Substantia nigra (tissue), 51 donors: ENCODE measurements at places on chromosomes 1 and 21.
A peak's percentile ranks its signal among the peaks of the same experiment; 100 is the strongest.

GRCh38 chr21:34037009-34037795 lies 36.2 kb upstream of the MRPS6 start:
- no peak for DNase-seq

DNA sequence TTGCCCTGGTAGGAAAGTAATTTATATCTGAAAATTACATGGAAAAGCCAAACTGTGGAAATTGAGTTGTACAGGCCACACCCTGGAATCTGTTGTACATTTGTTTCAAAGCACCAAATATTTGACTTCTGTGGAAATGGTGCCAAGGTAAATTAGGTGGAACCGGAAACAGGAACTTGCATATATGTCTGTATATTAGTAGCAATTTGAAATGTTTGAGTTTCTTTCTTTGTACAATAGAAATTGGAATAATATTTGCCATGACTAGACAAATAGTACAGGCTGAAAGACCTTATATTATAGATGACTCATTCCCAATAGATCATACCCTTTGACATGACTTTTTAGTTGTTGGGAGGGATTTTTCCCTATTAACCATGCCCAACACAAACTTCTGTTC lies 10.5 kb upstream of the TAF1A start:
- DNase-seq = no peak

GRCh38 chr1:167294528-167294927 lies 73.8 kb downstream of the POU2F1 start:
- DNase-seq = no peak

GRCh38 chr1:207863893-207864535 lies 46.9 kb downstream of the CD34 start:
- no peak for DNase-seq

DNA sequence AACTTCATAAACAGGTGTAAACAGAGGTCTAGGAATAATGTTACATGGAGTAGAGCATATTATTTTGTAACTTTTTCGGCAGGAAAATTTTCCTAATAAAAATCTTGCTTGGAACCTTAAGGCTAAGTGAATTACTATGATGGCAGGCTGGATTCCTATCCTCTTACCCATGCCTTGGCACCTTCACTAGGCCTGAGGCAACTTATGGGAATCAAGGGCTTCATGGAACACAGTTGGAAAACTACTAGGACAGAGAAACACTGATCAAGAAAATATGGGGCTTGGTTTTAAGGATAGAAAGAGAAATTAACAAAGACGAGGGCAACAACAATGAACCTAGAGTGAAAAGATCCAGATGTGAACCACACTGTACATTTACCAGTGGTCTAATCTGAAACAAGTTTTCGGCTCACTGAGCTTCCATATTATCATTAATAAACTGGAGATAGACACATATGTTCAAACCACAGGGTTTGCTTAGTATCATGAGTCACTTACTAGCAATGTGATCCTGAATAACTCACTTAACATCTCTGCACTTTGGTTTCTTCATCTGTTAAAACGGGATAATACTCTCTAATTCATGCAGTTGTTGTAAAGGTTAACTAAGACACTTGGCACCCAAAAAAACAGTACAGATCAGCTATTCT lies 68.5 kb downstream of the GPATCH2 start:
- DNase-seq = no peak

- DNase-seq = no peak
These were observed 55.0 kb downstream of the ADARB1 start for GRCh38 chr21:45129189-45129923.

- DNase-seq = no peak
These were observed 20.0 kb upstream of the SYT6 start for GRCh38 chr1:114173680-114174079.

- no peak for DNase-seq
These were observed 135.5 kb downstream of the RERE start for GRCh38 chr1:8681911-8682310.

DNA sequence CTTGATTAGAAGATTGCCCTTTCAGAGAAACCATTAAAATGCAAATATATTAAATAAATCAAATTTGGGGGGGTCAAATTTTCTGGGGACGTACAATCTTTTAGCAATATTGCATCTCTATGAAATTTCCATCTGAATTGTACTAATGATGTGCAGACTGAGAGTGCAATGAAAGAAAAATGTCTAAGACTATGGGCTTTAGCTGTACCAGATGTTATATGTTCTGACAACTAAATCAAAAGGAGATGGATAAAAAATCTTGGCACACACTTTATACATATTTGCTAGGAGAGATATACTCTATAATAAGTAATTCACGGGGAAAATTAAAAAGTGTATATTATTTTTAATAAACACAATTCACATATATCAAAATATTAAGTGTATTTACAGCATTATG lies 13.0 kb upstream of the PLPPR5 start:
- no peak for DNase-seq

- no peak for DNase-seq
These were observed 91.6 kb downstream of the GALNT2 start for GRCh38 chr1:230158415-230159291.

- peak; percentile 7 for DNase-seq
These were observed 8.6 kb downstream of the ST6GALNAC3 start for GRCh38 chr1:76083189-76083588.

- DNase-seq = no peak
These were observed 140.2 kb upstream of the HOOK1 start for GRCh38 chr1:59674595-59674994.

GRCh38 chr1:203638950-203639349 lies 12.3 kb downstream of the ATP2B4 start:
- DNase-seq = no peak

DNA sequence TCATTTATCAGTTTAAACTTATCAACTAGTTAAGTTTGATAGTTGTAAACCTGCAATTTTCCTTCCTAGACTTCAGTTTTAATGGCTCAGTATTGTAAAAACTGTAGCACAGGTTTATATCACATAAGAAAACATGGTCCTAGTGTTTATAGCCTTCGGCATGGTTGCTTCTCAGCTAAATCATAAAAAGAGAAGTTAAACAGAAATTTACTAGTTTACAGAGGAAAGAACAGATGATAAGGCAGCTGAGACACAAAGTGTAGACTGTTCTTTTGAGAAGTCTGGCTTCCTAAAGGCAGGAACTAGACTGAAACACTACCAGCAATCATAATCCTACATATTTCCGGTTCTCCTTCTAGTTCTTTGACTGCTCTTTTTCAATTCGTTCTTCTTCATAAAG lies 39.8 kb downstream of the WNT2B start:
- no peak for DNase-seq

DNA sequence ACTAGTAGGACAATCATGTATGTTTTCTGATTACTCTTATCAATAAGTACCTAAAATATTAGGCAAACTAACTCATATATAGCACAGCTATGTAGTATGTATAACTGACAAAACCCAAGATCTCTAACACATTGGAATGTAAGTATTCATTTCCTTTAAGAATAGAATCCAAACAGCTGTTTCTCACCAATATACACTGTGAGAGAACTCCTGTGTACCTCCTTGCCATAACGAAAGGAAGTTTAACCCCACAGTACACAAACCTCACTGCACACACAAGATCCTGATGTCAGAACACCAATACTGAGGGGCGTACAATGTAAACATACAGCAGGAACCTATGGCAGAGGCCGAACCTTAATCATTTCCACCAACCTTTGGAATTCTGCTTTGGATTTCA lies 113.0 kb downstream of the SMYD3 start:
- no peak for DNase-seq

- DNase-seq = no peak
These were observed 82.4 kb upstream of the MAGI3 start for GRCh38 chr1:113307771-113308445.

DNA sequence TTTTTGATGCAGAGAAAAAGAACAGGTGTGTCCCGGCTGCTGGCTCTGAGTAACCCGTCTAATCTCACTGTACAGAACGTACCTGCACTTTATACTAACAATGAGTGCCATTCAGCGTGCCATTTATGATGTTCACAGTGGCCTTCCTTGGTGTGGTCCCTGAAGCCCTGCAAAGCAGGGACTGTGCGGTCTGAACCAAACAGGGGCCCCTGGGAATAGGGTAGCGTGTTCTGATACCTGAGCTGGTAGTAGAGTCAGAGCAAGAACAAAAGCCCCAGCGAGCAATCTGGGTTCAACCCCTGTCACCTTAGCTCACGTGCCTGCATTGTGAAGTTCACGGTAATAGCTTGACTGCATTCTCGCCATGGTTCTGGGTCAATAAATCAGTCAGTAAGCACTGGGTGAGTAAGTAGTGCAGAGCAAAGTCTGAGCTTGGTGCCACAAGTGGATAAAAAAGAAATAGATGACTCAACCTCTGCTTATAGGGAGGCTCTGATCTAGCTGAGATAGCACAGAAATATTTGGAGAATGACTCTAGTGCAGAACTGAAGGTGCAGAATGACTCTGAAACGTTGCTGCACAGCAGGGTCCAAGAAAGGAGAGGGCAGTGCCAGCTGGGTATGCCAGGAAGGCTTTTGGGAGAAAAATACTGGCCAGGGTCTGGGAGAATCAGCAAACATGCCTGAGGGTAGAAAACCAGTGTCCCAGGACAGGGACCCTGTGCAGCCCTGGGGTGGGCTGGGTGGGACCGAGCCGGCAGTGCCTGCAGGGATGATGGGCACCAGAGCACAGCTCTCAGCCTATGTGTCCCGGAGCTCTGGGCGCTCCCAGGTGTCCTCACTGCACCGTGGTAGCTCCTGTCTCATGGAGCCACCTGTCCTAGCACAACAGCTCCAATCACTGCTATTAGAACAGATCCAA lies 125.9 kb downstream of the RHOU start:
- no peak for DNase-seq

DNA sequence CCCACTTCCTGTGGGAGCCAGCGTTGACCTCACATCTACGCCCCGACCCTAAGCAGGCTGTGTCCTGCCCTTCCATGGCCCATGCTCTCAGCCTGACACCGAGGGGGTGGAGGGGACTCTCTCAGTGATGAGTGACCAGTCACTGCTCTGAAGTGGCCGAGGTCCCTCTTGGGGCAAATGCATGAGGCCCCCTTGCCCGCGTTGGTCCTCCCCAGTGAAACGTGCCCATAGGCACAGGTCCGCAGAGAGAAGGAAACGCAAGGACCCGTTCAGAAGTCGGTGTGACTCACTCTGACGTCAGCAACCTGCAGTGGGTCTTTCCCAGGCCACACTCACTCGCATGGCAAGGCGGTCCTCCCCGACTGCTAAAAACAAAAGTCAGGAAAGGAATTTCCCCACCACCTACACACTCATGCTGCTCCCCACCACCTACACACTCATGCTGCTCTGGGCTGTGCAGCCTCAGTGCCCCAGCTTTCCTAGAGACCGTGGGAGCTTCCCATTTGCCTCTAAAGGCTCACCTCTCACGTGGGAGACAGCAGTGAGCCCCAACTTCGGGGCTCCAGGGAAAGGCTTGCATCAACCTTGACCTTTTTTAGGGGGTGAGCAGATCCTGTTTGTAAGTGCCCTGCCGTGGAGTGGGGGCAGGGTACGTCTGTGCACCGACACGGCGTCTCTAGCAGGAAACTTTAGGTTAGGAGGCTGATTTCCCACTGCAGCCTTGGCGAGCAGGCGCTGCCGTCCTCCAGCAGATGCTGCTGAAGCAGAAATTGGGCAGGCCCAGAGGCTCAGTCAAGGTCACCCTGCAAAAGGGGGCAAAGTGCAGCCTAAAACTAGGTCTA lies 11.4 kb downstream of the UBASH3A start:
- DNase-seq = no peak

- DNase-seq = peak; percentile 50
These were observed at the start of gene CDKN2C for GRCh38 chr1:50969611-50970508. Gene CDKN2C (plus strand): TSS chr1:50970245. CDS start chr1:50970369, 124 bp downstream.

DNA sequence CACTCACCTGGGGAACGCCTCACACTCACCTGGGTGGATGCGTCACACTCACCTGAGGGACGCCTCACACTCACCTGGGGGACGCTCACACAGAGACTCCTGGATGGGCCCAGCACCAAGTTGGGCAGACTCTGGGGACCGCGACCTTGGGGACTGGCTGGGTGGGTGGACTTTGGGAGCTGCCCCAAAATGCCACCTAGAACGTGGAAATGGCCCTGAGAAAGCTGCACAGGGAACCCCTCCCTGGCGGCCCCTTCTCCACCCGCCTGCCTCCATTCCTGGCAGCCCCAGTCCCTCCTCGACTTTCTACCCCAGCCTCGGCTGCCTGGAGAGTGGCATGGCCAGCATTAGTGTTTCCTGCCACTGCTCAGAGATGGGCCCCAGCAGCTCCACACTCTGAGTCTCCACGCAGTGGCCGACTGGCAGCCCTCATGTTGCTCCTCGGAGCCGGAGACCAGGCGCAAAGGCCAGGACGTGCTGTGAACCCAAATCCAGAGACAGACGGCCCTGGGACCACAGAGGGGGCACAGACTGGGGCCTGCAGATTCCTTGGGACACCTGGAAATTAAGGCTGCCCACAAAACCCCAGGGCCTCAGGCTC lies 46.5 kb upstream of the ACTRT2 start:
- DNase-seq = no peak

DNA sequence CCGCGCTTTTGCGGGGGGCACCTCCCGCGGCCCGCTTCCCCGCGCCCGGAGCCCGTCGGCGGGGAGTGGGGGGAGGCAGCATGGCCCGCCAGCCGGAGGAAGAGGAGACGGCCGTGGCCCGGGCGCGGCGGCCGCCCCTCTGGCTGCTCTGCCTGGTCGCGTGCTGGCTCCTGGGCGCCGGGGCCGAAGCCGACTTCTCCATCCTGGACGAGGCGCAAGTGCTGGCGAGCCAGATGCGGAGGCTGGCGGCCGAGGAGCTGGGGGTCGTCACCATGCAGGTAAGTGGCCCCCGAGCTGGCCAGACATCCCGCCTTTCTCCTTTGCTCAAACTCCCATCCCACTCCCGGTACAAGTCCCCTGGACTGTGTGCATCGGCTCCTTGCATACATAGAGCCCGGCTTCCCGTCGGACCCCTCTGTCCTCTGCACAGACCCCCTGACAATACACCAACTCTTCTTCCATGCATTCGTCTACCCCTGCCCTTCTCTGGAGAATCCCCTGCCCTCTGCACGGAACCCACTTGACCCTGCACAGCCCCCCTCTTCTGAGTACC lies 812 bp downstream of the CACHD1 start:
- DNase-seq = peak; percentile 12

GRCh38 chr21:41651406-41651805 lies 115.4 kb downstream of the RIPK4 start:
- DNase-seq = no peak

DNA sequence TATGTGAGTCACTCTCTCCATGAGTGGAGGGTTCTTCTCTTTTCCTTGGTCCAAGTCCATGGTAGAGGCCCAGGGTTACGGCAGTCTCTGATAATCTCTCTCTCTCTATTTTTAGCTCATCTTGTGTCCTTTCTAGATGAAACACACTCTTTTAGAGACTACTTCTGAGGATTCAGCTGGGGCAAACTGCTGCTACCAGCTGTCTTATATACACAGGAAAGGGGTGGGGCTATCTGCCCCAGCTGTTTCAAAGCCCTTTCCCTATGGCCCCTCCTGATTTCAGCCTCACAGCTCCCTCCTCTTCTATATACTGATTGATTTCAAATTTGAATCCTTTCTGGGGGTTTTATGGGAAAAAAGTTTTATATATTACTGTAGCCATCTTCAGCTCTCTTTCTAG lies 324.8 kb downstream of the RWDD3 start:
- DNase-seq = no peak

- no peak for DNase-seq
These were observed 92.1 kb downstream of the UBE2U start for GRCh38 chr1:64295561-64295960.
